ENCODE measurements at places on chromosomes 12 and 14.

DNA sequence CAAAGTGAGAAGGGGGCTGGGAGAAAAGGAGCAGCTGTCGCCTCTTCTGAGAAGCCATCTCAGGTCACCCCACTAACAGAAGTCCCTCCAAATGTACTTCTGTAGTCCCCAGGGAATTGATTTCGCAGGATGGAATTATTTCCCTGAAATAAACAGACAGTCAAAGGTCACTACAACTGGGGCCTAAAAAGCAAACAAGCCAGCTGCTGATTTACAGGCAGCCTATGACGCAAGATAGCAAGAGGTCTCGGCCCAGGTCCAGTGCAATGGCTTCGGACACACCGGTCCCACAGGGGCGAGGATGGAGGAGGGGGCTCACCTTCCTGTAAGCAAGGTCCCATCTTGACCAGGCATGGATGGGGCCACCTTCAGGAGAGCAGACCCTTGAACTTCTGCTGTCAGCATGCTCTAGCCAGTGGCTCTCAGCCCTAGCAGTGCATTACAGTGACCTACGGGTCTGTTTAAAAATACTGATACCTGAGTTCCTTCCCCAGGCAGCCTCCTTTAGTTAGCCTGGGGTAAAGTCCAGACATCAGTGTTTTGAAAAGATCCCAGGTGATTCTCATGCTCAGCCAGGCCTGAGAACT is 18.1 kb downstream of the NUAK1 start:
- no peak for DNase-seq

GRCh38 chr14:61026526-61026925 is 45.5 kb downstream of the SLC38A6 start:
- no peak for DNase-seq

DNA sequence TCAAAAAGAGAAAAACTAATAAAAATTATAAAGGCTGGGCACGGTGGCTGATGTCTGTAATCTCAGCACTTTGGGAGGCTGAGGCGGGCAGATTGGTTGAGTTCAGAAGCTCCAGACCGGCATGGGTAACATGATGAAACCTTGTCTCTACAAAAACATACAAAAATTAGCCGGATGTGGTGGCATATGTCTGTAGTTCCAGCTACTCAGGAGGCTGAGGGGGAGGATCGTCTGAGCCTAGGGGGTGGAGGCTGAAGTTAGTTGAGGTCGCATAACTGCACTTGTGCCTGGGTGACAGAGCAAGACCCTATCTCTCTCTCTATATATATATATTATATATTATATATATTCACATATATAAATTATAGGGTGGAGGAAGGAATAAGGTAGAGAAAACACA is 32.5 kb upstream of the ANO2 start:
- DNase-seq = no peak

DNA sequence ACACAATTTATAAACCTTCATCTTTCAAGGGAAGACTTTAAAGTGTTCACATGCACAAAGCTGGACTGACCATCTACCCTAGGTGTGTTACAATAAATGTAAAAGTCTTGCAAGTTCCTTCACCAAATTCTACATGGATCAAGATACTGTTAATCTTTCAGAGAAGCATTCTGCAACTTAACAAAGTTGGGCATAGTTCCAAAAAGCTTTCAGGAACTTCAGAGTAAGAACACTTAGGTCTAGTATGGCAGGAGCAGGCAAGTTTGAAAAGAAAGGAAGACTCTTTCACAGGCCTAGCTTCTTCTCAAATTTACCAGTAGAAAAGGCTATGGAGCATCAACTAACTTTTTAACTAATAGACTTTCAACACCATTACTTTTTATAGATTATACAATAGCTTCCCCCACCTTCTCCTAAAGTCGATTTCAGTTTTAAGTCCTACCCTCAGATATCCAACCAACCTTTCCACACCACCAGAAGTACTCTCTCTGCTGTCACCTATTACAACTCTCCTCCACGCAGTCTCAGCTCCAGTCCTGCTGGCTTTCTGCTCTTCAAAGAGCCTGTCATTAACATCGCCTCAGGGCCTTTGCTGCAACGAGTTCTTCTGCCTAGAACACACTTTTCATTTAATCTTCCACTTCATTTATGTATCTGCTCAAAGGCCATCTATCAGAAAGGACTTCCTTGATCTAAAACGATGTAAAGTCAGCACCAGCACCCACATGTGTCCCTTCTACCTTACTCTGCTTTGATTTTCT is 333.9 kb downstream of the CEP128 start:
- no peak for DNase-seq

- no peak for DNase-seq
Measured at GRCh38 chr12:54997929-54998522, 13.5 kb upstream of the TESPA1 start.

DNA sequence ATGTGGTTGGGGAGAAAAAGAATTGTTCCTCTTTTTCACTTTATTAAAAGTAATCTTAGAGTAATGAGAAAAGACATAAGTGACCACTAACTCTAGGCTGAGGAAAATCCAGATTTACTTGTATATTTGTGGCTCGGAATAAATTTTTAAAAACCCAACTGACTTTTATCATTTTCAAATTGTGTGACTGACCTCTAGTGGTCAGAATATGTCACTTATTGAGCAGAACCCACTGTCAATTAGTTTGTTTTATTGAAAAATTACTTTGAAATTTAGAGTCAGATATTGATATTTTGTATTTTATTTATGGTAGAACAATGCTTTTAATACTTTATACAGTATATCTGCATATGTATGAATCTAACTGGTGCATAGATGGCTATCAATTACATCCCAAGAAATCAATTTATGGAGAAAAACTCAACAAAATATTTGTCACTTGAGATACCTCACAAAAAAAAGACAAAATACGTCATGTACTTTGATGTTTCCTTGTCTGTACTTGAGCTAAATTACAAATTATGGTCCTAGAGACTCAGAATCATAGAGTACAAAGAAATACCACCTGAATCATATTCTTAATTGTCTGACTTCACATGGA is 229.4 kb downstream of the CNTN1 start:
- DNase-seq = no peak

DNA sequence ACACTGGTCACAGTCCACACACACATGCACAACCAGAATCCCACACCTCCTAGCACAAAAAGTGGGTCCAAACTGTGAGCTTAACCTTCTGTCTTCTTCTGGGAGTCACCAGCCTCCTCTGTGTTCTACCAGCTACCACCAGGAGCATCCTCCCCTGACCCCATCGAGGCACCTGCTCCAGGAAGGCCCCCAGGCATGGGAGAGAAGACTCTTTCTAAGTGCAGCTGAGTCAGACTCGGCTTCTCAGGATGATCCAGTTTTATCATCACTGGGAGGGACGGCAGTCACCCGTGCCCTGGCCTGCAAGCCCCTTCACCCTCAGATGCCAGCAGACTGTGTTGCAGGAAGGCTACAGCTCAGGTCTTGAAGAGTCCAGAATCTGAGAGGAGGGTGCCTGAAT is 7.9 kb upstream of the ENDOU start:
- no peak for DNase-seq

- no peak for DNase-seq
Measured at GRCh38 chr12:59845293-59845692, 249.5 kb downstream of the SLC16A7 start.

GRCh38 chr12:75577812-75578211 is 66.4 kb upstream of the KRR1 start:
- no peak for DNase-seq

DNA sequence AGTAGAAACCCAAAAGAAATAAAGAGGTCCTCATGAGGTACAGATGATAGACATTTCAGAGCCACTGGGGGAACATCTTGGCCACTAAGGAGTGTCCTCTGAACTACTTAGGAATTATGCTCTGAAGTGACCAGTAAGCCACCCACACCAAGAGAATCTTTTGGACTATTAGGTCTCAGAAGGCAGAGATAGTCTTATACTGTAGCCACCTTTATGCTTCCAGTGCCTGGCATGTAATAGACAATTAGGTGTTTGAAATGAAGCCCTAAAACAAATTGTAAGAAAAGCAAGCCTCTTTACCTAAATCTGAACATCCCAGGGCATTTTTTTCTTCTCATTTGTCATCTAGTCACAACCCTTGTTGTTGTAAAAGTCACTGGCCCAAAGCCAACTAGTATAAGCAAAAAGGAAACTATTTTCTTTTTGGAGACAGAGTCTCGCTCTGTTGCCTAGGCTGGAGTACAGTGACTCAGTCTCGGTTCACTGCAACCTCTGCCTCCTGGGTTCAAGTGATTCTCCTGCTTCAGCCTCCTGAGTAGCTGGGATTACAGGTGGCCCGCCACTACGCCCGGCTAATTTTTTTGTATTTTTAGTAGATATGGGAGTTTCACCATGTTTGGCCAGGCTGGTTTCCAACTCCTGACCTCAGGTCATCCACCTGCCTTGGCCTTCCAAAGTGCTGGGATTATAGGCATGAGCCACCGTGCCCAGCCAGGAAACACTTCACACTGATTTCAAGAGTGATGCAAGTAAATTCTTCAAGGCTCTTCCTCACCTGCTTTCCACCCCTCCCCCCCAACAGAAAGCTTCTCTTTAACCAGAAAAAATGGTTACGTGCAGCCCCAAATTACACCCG is 11.1 kb downstream of the PLEKHA5 start:
- no peak for DNase-seq

All from left lung (tissue), 14 donors.